Progenitor cell of endocrine pancreas (in vitro differentiated cells): ENCODE measurements at places on chromosomes 11 and 22.

DNA sequence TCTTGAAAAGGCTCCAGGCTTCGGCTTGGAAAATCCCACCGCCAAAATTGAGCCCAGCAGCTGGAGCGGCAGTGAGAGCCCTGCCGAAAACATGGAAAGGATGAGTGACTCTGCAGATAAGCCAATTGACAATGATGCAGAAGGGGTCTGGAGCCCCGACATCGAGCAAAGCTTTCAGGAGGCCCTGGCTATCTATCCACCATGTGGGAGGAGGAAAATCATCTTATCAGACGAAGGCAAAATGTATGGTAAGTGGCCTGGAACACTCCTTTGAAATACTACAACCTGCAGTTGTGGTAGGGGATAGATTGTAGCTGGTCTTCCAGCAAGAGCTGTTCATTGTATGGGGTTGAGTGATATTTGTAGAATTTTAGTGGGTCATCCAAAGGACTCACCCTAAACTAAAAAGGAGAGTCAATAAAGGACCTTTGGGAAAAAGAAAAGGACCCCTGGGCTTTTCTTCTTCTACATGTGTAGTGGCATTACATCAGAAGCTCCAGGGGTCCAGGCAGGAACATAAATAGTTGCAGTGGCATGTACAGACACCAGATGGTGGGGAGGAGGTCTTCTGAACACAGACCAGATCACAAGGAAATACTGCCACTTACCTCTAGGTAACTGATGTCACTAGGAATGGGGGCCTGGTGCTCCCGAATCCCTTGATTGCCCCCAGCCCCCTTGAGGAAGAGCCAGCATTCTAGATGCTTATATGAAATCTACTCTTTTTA, 90.1 kb downstream of the TEAD1 start:
- DNase-seq, result no peak

- no peak for DNase-seq
These were observed 105.3 kb downstream of the ARFGAP2 start for GRCh38 chr11:47071341-47071740.

DNA sequence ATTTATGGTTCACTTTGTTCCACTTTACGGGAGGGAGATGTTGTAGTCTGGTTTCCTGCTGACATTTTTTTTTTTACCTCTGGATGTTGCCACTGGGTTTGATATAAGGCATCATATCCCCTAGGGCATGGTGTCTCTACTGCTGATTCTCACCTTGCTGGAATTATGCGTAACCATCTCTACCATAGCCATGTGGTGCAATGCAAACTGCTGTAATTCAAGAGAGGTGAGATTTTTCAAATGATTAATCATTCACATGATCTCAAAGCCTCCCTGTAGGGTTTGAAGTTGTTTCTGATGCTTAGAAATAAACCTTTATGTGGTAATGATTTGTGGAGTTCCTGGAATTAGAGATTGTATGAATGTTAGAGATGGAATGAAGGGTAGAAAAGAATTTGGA, 13.0 kb downstream of the MS4A3 start:
- no peak for DNase-seq

DNA sequence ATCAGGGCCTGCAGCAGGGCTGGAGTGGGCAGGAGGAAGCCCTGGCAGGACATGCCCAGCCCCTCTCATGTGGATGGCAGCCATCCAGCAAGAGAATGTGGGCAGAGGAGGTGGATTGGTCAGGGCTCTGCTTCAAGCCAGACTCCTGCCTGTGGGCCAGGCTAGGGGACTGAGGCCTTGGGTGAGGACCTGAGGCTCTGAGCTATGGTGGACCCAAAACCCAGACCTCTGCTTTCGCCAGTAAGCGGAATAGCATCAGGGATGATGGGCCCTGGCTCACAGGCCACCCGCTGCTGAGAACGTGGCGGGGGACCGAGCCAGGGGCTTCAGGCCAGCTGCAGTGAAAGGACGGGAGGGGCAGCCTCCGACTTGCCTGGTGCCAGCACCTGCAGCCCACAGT, 57.4 kb downstream of the LINC01488 start:
- no peak for DNase-seq

GRCh38 chr11:72519220-72519881, 85.0 kb upstream of the CLPB start:
- DNase-seq, result no peak

GRCh38 chr11:117584056-117584830, 212.8 kb downstream of the DSCAML1 start:
- DNase-seq, result no peak

DNA sequence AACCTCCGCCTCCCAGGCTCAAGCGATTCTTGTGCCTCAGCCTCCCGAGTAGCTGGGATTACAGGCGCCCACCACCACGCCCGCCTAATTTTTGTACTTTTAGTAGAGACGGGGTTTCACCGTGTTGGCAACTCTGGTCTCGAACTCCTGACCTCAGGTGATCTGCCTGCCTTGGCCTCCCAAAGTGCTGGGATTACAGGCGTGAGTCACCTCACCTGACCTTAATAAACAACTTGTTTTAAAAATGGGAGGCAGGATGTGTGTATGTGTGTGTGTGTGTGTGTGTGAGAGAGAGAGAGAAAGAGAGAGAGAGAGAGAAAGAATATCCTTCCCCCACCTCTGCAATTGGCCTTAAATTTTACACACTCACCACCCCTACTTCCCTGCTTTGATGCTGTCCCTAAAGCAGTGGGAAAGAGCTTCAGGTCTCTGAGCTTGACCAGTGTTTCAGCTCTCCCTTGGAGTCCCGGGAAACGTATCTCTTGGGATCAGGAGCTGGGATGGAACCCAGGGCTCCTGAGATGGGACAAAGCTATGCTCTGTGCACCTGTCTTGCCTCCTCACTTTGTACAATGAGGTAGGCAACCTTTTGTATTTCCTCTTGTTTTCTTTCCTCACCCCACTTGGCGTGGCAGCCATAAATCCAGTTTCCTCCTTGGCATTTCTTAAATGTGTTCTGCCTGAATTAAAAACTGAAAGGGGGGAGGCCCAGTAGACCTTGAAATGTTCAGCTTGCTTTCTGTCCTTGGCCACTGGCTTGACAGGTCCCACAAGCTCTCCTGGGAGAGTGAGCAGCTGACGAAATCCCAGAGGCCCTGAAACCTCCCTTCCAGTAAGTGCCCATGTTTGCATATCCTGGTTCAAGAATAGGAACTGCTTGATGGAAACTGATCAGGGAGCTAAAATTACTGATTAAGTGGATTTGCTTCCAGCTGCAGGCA, 17.8 kb upstream of the XBP1 start:
- DNase-seq, result no peak

- no peak for DNase-seq
These were observed 61.5 kb downstream of the RPUSD4 start for GRCh38 chr11:126149759-126150625.

- DNase-seq, result no peak
These were observed 427.5 kb upstream of the CCDC90B start for GRCh38 chr11:83713708-83714107.

- no peak for DNase-seq
These were observed 99.8 kb downstream of the CEP164 start for GRCh38 chr11:117427356-117427874.

DNA sequence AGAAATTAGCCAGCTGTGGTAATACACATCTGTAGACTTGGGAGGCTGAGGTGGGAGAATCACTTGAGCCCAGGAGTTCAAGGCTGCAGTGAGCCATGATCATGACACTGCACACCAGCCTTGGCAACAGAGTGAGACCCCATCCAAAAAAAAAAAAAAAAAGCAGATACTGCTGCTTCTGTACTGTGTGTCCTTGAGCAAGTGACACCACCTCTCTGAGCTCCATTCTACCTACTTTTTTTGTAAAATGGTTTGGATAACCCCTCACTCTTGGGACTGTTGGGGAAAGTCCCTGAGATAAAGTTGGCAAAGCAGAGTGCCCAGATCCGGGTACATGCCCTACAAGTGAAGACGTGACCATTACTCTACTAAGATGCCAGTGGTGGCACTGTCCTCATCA, 2.7 kb downstream of the SEC14L3 start:
- no peak for DNase-seq

DNA sequence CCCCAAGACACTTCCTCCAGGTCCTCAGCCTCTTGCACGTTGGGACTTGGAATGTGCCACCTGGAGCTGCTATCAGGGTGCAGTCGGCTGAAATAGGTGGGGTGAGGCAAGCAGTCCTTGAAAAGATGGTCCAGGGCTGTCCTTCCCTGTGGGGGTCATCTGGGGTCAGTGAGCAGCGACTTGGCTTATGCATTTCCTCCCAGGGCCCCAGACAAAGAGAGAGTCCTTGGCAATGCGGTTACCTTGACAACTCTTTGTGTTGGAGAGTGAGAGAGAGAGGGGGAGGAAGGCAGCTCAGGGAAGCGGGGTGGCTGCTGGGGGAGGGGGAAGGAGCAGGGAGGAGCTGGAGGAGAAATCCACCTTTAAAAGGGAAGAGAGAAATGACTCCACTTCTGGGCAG, 93.8 kb downstream of the MIAT start:
- DNase-seq, result no peak

DNA sequence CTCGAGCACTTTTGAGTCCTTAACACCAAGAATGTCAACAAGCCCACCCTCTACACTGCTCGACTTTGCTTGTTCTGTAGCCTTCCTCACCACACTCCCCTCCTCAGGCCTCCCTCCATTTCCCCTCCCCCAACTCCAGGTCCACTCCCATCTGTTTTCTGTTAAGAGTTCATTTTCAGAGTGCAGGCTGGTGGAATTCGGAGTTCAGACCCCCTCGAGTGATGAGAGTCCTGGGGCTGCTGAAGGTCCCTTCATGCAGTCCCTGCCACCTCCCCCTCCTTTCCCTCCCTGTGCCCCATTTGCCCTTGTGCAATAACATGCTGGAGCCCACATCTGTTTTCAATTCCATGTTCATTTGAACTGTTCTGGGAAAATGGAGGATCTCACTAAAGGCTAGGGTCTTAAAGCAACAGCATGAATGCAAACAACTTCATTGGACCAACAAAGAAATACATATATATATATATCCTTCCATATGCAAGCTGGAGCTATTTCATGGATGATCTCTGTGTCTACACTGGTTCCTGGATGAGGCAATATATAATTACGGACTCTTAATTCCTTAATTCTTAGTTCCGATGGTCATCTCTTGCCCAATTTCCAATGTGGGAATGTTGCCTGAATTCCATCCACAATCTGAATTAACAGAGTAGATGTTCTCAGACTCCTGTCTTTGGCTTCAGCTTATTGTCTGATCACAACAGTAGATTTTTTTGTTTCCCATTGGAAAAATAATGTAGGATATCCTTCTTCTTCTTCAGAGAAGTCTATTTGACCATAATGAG, 340.4 kb downstream of the ETS1 start:
- no peak for DNase-seq

DNA sequence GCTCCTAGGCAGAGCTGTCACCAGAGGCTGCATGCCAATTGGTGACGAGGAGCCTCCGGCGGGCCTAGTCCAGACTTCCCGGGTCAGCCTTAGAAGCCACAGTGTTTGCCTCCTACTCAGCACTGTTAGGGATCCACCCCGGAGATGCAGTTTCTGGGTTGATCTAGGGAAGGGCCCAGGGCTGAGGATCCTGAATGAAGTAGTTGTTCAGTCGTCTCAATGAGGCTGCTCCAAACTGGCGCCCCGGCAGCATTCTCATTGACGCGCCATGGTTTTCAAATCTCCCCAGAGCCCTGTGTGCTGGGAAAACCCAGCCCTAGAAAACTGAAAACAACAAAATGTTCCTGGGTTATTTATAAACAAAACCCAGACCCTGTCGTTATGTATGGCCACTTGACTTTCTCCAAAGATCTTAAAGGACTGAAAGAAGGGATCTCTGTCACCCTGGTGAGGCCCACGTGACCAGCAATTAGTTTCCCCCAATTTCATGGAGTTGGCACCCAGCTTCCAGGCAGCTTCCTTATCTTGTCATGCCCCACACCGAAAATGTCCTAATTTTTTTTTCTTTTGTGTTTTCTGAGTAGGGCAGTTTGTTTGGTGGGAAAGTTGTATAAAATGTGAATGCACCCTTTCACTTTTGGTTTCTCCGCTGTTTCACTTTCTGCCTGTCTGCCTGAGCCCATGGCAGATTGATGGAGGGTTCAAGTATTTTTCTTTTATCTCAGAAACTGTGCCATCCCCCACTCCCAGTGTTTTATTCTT, 2.0 kb upstream of the EHD1 start:
- no peak for DNase-seq

- DNase-seq, result no peak
These were observed 1.7 kb upstream of the CD81 start for GRCh38 chr11:2375341-2375853.

DNA sequence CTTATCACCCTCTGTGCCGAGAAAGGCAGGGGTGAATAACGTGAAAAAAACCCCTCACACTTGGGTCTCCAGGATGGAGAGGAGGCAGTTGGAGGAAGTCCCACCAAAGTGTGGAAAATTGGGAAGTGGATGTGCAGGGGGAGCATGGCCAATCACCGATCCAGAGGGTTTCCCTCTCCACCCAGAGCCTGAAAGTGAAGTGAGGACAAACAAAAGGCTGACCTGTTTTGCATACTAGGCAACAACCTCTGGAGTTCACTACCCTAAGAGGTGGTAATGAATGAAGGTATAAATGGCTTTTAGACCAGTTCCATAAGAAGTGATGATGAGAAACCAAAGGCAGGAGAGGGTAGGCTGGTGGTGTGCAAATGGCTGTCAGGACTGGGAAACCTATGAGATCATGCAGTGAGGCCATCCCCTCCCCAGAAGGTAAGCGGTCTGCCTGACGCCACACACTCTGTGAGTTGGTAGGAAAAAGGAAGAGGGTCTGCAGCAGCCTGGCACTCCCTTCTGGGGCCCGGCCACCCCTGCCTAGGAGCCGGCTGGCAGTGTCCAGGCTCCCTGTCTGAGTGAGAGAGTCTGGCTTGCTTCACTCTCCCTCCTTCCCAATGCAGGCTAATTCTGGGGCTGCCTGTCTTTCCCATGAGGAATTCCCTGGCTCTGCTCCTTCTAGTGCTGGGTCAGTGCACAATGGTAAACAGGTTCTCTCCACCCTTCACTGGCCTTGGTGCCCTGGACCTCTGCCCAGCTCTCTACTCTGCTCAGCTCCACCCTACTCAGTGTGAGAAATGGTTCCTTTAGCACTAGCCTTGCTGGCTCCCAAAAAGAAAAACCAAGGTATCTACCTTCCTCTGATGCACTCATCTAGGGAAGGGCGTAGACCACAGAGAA, 15.6 kb downstream of the TBC1D10A start:
- DNase-seq, result no peak

DNA sequence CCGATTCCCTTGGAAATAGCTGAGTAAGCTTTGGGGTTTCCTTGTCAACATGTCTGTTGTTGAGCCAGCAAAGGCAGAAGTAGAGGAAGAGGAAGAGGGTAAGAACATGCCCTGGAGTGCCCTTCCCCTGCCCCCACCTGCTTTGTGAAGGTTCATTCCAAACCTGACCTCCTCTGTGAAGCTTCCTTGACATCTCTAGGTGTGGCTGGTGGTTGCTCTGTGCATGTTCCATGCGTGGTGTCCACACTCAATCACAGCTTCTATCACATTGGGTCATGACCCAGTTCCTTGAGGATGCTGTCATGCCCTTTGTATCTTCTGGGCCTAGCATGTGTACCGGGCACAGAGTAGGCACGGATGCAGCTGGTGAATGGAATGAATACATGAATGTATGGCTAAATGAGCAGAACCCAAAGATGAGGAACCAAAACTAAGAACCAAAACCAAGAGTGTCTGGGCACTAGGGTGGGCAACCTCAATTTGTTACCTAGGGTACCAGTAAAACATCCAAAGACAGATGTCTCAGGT, 23.7 kb upstream of the FXYD6 start:
- no peak for DNase-seq
